ENCODE measurements at places on chromosomes 6 and 20. TPM values are rescaled to one million over a fixed set of nuclear protein-coding genes. Genes with fewer than 3 reads are reported as not detected.

Gene DDX43
- 2.6 TPM for total RNA-seq

Gene CCR6
- not detected for total RNA-seq

Gene SLC22A2
- not detected for total RNA-seq

Gene CEP85L
- 10.5 TPM for total RNA-seq

- H3K36me3 ChIP-seq, result no peaks in the 10 kb centered on the region
- H3K27ac ChIP-seq, result no peak overlapping the region
- no peak overlapping the region for H3K4me3 ChIP-seq
- DNase-seq, result no peak
- H3K27me3 ChIP-seq, result no peaks in the 10 kb centered on the region
- no peaks in the 10 kb centered on the region for H3K4me1 ChIP-seq
Observed at GRCh38 chr6:168908887-168909286, 344.8 kb downstream of the THBS2 start.

DNA sequence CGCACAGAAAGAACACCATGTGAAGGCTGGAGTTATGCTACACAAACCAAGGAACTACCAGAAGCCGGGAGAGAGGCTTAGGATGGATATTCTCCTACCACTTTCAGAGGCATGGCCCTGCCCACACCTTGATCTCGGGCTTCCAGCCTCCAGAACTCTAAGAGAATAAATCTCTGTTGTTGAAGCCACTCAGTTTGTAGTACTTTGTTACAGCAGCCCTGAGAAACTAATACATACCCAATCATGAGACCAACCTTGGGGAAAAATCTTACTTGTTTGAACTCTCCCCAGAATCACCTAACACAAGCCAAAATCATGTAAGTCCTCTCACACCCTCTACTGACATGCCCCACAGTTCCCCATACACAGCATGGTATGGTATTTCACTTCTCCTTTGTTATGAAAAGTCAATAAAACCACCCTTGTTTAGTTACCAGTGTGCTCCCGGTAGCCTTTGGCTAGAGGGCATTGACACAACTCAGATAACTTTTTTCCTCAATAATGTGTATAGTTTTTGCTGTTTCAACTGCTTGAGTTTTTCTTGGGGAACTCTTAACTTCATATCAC is 40.7 kb upstream of the SLC2A12 start:
- H3K4me3 ChIP-seq, result no peak overlapping the region
- no peak for DNase-seq
- no peak overlapping the region for H3K27ac ChIP-seq
- no peaks in the 10 kb centered on the region for H3K4me1 ChIP-seq

All from transverse colon (tissue), 4 donors.